RWPE2 (cell line): ENCODE measurements at places on chromosomes 12 and 14.

GRCh38 chr14:92460916-92461579 lies 52.5 kb upstream of the RIN3 start:
- no peak for DNase-seq

DNA sequence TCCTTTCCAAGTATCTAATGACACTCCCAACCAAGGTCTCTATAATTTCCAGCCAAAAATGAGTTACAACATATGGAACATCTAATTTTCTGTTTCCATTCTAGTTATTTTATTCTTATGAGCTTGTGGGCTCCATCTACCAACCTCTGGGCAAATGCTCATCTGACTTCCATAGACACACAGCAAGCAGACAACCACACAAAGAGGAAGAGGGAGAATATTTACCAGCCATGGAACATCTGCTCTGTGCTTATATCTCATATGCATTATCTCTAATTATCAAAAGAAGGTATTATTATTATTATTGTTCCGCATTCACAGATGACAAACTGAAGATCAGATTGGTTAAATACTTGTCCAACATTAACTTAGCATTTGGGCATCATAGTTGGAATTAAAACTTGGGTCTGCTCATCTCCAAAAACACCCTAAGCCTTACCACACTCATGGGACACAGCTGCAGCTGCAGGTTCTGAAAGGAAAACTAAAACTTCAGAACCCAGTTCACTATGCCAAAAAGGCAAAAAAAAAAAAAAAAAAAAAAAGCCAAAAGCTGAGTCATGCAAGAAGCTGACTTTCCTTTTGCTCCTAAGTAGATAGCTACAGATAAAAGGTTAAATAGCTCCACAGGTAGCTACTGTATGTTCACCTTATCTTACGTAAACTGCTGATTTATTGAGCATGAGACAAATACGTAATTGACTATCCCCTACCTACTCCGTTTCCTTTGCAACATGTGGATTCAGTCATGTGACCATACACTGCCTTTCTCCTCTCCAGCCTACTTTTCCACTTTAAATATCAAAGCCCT lies 23.6 kb upstream of the TCL1B start:
- no peak for DNase-seq

- DNase-seq, result no peak
These were observed 15.2 kb upstream of the LRP1-AS start for GRCh38 chr12:57162553-57163125.

DNA sequence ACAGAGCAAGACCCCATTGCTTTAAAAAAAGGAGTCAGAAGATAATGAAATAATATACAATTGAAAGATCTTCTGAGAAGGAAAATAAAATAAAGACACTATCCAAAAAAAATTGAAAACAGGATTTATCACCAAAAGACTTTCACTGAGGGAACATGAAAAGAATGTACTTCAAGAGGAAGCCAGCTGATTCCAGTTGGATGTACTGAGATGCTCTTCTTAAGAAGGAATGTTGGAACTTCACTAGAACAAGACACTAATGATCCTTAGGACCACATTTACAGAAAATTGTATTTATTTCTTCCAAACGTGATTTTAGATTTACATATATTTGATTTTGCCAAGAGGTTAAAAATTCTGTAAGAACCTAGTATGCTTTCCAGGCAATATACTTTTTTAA lies 65.6 kb upstream of the CNOT2 start:
- DNase-seq, result no peak

GRCh38 chr14:34857689-34858449 lies 17.3 kb downstream of the BAZ1A start:
- no peak for DNase-seq
